ENCODE measurements at places on chromosomes 3 and 15.

DNA sequence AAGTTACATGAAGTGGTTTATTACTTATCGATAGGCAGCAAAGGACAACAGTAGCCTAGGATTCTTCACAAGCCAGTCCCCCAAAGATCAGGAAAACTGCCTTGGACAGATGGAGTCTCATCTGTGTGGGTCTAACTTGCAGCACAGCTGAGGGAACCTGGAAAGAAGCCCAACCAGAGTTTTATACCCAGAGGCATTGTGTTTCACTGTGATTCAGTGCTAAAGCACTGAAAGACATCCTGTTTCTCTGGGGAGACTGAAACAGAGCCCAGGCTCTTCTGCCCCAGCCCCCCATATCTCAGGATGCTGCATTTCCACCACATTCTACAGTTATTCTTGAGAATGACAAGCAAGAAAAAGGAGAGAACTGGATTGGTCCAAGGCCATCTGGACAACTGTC is 48.2 kb upstream of the PYDC2 start:
- DNase-seq, result no peak

- DNase-seq, result no peak
Observed at GRCh38 chr3:4198491-4198890, 104.7 kb upstream of the SETMAR start.

GRCh38 chr15:39498629-39499028 is 82.2 kb upstream of the THBS1 start:
- DNase-seq, result no peak

- DNase-seq, result no peak
Observed at GRCh38 chr3:194130188-194130587, 5.8 kb upstream of the HES1 start.

- DNase-seq, result no peak
Observed at GRCh38 chr3:141368062-141368924, at the start of gene ZBTB38. ZBTB38 (plus strand) TSS chr3:141368504; CDS start chr3:141442389, 73,885 bp downstream.

DNA sequence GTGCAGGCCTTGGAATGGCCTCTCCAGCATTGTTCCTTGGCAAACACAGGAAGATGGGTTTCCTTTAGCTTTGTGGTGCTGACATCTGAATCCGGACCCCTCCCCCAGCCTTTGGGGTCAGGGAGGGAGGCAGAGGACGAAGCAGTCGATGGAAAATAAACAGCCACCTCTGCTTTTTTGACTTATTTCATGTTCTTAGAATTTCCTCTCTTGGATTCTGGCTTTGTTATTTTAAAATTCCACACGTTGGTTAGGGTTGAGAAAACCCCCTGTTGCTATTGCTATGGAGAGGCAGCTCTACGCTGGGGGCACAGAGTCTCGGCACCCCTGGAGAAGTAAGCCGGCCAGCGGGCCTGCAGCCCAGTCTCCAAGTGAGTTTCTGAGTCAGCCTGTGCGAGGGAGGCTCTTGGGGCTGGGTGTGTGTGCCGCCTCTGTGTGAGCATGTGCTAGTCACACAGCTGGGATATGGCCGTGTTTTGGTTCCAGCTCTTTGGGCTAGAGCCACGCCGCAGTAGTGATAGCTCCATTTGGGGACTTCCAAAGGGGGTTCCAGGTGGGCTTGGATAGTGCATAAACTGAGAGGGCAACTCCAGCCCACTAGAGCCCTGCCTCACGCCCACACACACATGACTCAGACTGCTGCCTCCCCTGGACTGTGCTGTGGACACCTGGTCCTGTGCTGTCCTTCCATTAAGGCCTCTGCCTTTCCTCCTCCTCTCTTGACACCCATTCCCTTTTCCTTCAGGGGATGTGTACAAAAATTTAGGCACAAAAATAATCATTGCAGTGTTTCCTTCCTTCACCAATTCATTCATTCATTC is 58.8 kb downstream of the AMOTL2 start:
- no peak for DNase-seq

GRCh38 chr3:171380711-171381425 is 79.3 kb downstream of the TNIK start:
- no peak for DNase-seq

Measured in GM19239 (cell line).